ENCODE measurements at places on chromosomes 2 and 18.

DNA sequence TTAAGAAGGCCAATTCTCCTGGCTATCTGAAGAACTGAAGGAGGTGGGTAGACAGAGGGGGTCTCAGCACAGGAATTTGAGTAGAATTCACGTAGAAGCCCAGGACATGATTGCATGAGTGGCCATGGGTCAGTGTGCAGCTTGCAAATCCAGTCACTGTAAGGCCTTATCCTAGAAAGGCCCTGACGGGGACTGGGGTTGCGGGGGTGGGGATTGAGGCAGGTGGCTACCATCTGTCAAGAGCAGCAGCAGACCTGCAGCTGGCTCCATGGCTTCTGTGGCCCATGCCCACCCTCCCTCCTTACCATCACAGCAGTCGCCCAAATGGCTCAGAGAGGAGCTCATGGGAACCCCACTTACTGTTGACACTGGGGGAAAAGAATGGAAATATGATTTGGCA lies 34.6 kb upstream of the SLC14A1 start:
- DNase-seq: no peak

- DNase-seq: no peak
These were observed 140.9 kb downstream of the CAPN13 start for GRCh38 chr2:30666266-30666874.

- peak; percentile 17 for DNase-seq
These were observed 727 bp downstream of the FBXO11 start for GRCh38 chr2:47905386-47906156.

GRCh38 chr2:119552902-119553301 lies 8.7 kb downstream of the CFAP221 start:
- DNase-seq: no peak

GRCh38 chr2:26709323-26710110 lies 17.0 kb downstream of the KCNK3 start:
- no peak for DNase-seq

- DNase-seq: no peak
These were observed 102.5 kb downstream of the HNRNPLL start for GRCh38 chr2:38500283-38500634.

DNA sequence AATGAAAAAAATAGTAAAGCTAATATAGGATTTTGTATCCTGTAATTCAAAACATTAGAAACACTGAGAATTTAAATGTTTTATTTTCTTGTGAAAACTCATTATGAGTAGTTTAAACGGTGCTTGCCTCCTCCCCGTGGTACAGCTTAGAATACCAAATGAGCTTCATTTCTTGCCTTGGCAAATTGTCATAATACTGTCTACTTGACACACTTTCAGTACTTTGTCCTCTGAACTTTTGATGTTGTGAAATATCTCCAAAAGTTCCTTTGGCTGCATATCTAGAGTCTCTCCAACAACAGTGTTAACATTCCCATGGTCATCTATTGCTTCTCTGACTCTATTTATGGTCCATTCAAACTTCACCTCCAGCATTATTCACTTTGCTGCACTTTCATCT lies 61.9 kb upstream of the EPB41L5 start:
- no peak for DNase-seq

All from stimulated activated CD8-positive, alpha-beta memory T cell treated with anti-CD3 and anti-CD28 coated beads, Interleukin-7, amount 100 ng/mL, for 4 hours (primary cell).